ENCODE measurements at places on chromosomes 3 and 15.

DNA sequence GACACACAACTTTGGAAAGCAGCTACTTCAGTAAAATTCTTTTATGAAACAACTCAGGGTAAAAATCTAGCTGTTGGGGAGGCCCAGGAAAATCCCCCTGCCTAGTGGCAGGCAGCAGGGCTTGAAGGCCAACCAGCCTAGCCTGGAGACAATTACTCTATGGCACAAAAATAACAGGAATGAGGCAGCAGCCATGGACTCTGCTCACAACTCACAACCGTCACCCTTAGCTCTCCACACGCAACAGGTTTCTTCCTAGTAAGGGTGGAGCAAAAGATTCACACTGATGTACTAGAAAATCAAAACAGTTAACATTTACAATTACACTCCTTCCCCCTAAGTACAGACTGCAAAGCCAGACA is 530 bp upstream of the FBXL22 start:
- DNase-seq = no peak

- no peak for DNase-seq
Observed at GRCh38 chr3:13158871-13159270, 85.6 kb upstream of the IQSEC1 start.

DNA sequence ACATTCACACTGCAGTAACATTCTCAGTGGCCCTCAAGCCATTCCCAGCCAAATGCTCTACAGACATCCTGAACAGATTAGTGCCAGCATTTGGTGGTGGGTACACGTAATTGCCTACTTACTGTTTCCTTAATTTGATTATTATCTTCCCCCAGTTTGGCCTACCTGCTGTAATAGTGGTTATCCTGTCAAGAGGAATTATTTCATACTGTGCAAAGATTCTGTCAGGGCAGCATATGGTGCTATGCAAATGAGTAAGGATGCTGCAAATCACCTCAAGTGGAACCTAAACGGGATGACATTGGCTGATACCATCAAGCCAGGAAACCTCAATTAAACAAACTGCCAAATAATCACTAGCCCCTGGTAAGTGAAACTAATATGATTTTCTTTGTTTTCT is 88.7 kb downstream of the SEMA6D start:
- DNase-seq = no peak

- no peak for DNase-seq
Observed at GRCh38 chr3:47324278-47324865, 41.6 kb downstream of the KLHL18 start.

GRCh38 chr15:71400294-71400693 is 285.0 kb downstream of the THSD4 start:
- no peak for DNase-seq

DNA sequence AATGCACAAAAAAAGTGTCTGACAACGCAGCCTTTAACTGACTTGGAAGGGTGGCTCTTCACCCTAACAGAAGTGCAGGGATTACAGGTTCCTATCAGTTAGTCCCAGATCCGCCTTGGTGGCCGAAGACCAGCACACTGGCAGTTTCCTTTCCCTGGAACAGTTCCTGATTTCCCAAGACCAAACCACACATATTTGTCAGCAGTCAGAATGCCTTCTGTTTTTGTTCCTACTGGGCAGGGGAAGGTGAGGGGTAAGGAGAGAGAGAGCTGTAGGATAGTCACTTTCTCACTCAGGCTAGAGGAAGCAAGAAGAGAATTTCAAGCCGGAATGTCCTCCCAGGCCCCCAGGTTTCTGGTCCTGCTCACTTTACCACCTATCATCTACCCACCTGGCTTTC is 9.2 kb downstream of the CXCR6 start:
- no peak for DNase-seq

GRCh38 chr3:155080692-155081091 is 573 bp downstream of the MME start:
- DNase-seq = no peak

Measured in stimulated activated CD4-positive, alpha-beta T cell treated with anti-CD3 and anti-CD28 coated beads, Interleukin-12 subunit alpha, Interleukin-12 subunit beta, amount 100 ng/mL, for 24 hours (primary cell).